ENCODE measurements at places on chromosomes 16 and 17.
A peak's percentile ranks its signal among the peaks of the same experiment; 100 is the strongest.

DNA sequence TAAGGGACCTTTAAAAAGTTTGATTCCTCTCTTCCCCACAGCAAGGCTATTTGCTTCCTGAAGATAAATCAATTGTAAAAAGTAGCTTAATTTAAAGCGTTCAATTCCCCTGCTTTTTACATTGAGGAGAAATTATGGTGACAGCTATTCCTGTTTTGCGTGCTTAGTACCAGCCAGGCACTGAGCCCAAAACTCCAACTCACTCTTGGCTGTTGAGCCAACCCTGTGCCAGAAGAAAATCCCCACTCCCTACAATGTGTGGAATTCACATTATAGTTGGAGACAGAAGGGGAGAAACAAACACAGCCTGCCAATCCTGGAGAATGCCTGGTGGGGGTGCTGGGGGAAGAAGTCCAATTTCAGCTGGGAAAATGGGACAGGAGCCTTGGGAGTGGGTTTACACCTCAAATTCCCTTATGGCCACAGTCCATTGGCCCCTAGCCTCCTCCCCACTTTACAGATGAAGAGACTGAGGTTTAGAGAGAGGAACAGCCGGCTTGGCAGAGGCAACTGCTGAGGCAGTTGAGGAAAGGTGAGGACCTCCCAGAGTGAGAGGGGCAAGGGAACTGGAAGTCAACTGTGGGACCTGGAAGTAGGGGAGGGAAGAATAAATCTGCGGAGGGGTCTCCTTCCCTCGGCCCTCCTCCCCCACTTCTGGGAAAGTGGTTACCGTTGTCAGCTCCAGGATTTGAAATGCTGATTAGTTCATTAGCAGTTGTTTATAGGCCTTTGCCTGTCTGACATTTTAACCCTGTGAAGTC lies 26.1 kb downstream of the CDH1 start:
- no peak for DNase-seq

DNA sequence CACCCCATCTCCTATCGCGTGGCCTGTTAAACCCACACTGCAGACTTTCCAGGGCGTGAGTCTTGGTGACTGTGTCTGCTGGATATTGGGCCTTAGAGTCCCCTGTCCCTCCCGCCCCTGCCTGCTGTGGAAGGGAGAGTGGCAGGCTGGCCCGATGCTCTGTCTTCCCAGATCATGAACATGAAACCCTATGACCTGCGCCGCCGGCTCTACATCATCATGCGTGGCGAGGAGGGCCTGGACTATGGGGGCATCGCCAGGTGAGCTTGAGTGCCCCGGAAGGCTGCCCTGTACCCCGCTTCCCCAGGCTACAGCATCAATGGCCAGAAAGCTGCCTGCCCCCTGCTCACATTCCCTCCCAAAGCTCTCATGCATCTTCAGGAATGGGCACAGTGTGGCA lies 19.5 kb upstream of the CLEC18A start:
- no peak for DNase-seq

DNA sequence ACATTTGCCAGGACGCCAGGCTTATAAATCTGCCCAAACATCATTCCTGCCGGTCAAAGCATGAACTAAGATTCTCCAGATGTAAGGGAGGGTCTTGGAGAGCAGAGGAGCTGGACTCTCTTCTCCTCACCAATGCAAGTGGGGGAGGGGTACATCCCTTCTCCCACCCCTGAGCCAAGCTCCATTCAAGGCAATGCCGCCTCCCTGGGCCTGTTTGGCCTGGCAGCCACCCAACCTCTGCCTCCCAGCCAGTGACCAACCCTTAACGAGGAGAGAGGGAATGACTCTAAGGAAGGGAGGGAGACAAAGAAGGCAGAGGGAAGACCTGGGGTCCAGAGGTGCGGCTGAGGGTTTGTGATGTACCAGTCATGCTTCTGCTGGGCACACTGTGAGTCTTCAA lies 13.8 kb downstream of the C17orf50 start:
- DNase-seq = no peak

DNA sequence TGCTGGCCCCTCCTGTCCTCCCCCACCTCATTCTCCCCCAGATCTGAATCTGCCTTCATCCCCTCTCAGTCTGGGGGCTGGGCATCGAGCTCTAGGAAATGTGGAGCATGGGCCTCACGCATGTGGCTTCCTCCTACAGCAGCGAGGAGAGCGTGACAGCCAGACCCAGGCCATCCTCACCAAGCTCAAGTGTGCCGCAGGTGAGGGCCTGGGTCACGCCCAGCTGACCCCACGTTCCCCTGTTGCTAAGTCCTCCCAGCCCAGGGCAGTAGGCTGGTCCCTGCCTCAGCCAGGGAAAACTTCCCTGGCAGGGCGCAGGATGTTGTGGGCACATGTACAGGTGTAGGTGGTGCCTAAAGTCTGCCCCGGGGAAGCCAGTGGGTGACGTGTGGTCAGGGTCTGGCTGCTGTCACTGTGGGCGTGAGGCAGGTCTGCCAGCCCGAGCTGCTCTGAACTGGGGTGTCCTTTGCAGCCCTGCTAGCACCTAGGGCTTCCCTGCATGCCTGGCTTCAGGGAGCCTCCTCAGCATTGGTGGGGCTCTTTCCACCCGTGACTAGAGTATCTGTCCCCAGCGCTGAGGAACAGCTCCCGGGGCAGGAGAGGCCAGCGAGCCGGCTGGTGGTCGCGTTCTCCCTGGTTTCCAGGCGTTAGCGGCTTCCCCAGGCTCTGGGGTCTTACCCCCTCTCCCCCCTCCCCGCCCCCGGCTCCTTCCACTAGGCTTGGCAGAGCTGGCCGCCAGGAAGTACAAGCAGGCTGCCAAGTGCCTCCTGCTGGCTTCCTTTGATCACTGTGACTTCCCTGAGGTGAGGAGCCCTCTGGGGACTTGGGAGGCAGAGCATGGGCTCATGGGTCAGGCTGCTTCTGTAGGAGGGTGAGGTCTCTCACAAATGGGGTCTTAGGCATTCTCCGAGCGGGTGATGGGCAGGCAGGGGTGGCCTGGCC lies 3.6 kb downstream of the GPS1 start:
- no peak for DNase-seq

DNA sequence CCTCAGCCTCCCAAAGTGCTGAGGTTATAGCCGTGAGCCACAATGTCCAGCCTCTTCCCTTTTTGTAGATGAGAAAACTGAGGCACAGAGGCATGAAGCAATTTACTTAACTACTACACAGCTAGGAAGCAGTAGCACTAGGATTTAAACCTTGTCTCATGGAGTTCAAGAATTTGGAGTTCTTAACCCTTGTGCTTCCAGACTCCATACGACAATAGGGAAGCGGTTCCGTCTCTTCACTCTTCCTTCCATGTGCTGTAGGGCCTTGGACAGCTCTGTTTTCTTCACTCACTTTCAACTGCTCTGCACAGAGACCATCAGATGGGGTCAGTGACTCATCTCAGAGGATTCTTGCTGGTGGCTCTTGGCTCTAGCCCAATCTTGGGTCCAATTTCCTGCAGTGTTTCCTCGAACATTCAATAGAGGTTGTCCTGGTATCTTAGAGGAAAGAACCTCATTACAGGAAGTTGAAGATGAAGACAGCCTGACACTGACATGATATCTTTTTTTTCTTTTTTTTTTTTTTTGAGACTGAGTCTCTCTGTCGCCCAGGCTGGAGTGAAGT lies 19.3 kb downstream of the ITGAL start:
- peak; percentile 31 for DNase-seq

DNA sequence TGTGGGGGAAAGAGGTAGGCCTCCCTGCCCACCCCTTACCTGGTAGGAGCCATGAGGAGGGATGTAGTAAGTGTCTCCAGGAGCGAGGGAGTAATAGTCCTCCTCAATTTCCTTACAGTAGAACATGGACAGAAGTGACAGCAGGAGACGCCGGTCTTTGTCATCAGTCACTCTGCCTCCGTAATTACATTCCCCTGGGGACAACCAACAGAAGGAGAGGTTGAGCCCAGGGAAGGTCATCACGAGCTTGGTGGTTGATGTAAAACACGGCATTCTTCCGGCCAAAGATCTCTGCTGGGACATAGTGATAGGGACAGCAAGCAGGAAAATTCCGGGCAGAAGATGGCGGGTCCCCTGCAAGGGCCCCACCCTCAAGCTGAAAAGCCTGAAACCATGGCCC lies 47.9 kb downstream of the LYRM1 start:
- no peak for DNase-seq

DNA sequence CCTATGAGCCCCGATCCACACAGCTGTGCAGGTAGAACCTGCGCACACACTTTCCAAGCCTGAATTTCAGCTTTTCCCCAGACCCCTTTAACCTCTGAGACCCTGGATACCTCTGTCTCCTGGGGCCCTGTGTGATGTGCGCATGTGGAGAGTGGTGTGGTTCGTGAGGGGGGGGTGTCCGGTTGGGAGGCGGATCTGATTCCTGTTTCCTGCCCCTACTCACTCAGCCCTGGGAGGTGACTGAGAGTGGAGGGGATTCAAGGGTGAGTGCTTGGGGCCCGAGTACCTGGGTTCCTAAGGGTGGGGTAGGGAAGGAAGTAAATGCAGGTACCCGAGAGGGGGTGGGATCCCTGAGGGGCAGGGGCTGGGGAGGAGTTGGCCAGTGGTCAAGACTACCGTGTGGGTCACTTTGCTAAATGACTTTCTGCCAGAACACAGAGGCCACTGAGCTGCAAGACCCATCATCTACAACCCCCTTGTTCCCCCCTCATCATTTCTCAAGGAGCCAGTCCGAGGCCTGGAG lies 621 bp downstream of the ARHGEF15 start:
- DNase-seq = no peak

DNA sequence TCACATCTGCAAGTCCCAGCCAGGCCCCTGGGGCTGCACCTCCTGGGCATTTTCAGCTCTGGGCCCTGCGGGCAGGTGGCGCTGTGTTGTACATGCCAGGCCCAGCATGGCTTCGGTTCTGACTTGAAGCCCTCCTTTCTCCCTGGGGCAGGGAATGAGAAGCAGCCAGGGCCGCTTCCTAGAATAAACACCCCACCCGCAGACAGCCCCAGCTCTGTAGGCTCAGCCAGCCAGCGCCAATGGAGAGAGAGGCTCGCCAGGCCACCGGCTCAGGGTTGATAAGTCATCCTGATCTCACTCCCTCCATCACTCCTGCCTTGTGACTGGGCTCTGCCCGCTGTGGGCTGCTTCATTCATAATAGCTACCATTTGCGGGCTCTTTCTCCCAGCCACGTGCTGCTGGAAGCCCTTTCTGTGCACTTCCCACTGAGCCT lies 6.0 kb upstream of the GLIS2 start:
- DNase-seq = peak; percentile 64

DNA sequence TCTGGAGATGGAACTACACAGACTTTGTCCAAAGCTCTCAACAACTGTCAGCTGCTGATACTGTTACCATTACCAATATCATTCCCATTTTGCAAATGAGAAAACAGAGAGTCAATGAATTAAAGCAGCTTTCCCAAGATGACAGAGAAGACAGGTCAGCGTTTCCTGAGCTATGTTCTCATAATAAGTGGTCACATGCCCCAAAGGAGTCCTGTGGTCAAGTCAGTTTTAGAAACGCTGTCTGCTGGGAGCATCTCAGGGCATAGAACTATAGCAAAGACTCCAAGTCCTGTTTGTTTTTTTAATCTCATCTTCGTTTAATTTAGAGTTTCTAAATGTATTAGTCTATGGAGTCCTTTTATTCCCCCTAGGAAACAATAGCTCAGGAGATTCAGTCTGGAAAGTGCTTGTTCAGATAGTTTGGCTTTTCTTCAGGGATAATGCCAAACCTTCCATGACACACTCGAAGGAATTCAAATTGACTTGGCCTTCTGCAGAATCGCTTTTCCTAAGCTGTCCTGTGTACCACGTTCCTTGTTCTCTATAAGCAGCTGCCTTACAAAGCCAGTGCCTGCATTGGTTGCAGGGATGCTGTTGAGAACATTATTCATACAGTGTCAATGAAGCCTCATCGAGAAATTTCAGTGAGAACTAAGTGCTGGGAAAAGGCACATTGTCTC lies 12.1 kb downstream of the CCDC42 start:
- DNase-seq = no peak

DNA sequence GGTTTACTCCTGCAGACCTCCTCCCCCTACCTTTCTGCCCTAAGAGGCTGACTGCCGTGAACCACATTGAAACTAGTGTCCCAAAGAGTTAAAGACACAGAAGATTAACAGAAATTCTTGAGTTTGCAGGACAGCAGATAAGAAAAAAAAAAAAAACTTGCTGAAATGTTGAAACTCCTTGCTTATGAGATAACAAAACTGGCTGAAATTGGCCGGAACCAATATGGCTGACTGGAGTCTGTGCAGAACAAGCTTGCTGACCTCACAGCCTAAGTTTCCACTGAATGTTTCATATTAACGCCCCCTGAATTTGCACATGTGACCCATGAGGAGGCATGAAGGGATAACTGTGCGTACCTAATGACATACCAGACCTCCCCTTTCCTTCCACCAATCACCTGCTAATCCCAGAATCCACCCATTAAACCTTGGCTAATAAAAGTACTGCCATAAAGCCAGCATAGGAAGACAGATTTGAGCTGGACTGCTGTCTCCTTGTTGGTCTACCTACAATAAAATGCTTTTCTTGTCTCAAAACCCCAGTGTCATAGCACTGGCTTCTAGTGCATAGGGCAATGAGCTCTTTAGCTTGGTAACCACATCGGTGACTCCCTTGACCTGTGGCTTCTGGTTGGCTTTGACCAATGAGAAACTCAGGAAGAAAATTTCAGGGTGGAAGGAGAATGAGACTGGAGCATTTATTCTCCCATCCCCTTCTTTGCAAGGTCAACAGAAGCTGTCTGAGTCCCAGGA lies 80.1 kb downstream of the PMP22 start:
- no peak for DNase-seq

DNA sequence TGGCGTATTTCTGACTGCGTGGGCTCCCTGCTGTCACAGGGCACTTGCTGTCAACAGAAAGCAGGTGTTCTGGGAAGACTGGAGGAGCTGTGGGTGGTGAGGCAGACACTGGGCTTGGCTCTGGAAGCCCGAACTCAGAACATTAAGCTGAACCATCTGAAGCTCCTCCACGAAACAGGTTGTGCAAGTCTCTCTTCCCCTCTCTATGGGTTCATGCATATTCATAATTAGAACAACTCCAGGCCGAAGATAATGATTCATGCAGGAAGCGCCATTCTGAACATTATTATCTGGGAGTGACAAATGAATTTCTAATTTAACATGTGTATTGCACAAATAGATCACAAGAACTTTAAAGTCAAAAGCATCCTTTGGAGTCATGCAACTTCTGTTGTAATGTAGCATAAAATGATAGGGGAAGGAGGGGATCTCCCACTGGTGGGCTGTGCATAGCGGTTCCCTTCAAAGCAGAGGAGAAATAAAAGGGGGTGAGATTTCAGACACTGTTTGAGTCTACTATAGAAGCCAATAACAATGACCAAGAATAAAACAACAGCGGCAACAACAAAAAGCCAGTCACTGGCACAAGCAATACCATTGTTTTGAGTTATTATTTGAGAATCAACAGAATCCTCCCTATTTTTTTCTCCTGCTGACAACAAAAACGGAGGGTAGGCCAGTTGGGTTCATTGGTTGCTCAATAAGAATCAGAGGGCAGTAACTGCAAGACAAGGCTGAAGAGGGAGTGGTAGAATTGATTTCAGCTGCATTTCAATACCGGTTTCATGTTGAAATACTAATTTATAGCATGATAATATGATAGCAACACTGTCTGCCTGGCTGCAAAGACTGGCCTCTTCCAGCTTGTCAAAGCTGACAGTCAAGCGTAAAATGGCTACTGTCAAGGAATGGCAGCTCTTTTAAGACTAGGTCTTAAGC lies 407.3 kb downstream of the XYLT1 start:
- no peak for DNase-seq
